ENCODE measurements at places on chromosomes 7 and 10. TPM values are rescaled to one million over a fixed set of nuclear protein-coding genes. Genes with fewer than 3 reads are reported as not detected.

DNA sequence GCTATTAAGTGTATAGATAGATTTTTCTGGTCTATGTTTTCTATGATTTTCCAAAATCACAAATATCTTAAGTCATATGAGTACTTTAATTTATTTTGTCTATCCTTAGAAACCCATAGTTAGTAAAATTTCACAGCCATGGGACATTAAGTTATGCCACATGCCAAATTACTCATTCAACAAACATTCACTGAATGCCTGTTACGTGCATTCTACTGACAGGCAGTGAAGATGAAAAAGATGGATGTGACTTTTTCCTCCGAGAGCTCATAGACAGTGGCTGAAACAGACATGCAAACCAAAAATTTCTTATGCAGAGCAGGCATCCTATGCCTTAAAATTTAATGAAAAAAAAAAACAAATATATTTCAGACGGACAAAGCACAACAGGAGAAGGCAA, 84.9 kb downstream of the CHRM2 start:
- DNase-seq, result no peak

DNA sequence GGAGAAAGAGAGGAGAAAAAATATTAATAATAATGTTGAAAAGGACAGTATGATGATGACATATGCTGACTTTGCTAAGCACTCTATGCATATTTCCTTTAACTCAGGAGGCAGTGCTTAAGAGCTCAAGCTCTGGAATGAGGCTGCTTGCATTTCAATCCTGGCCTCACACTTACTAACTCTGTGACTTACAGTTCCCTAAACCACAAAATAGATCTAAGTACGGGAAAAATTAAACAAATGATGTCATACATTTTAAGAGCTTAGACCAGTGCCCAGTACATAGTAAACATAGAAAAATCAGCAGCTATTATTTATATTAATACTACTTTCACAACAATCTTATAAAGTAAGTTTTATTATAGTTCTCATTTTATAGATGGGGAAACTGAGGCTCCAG, 61.3 kb downstream of the GFRA1 start:
- DNase-seq, result no peak

DNA sequence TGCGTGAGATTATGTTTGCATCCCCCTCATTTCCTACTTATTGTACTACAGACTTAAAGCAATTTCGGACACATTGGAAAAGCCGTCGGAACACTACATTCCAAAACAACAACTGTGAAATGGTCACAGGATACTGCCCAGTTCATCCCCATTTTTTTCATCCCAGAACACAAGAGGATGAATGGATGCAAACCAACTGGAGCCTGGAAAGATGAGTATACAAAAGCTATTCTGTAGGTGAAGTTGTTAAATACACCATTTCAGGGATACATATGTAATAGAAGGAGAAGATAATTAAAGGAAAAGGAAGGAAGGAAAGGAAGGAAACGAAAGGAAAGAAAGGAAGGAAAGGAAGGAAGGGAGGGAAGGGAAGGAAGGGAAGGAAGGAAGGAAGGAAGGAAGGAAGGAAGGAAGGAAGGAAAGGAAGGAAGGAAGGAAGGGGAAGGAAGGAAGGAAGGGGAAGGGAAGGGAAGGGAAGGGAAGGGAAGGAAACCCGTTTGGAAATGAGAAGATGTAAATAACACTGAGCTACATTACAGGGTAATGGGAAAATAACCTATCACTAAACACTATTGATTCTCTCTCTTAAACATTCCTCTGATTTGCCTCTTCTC, 48.6 kb upstream of the C7orf33 start:
- no peak for DNase-seq

DNA sequence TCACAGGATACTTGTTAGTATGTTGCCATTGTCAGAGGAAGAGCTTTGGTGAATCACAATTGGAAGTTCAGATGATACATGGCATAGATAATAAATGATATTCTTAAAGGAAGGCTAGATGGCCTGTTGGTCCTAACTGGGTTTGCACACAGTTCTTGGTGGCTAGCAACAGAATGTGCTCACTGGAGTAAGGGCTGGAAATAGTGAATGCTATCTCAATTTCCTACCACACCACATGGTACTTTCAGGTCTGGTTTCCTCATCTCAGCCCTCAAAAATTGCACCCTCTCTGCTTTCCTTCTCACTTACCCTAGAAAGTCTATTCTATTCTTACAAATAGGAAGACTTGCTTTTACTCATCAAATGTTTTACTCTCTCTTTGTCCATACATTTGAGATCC, 622.5 kb downstream of the ANKRD7 start:
- no peak for DNase-seq

NEUROG3 gene
- 0.18 TPM for total RNA-seq

TRIL gene
- total RNA-seq, result not detected

GJD4 gene
- total RNA-seq, result not detected

Measured in activated CD4-positive, alpha-beta T cell treated with anti-CD3 and anti-CD28 coated beads for 36 hours (primary cell).